ENCODE measurements at places on chromosomes 7 and 10. TPM values are rescaled to one million over a fixed set of nuclear protein-coding genes. Genes with fewer than 3 reads are reported as not detected.

- H3K4me1 ChIP-seq, result no peaks in the 10 kb centered on the region
- no peaks in the 10 kb centered on the region for H3K36me3 ChIP-seq
- H3K27me3 ChIP-seq, result no peaks in the 10 kb centered on the region
- no peak overlapping the region for H3K27ac ChIP-seq
- no peak for DNase-seq
Observed at GRCh38 chr10:127556916-127557315, 7.8 kb downstream of the NPS start.

DNA sequence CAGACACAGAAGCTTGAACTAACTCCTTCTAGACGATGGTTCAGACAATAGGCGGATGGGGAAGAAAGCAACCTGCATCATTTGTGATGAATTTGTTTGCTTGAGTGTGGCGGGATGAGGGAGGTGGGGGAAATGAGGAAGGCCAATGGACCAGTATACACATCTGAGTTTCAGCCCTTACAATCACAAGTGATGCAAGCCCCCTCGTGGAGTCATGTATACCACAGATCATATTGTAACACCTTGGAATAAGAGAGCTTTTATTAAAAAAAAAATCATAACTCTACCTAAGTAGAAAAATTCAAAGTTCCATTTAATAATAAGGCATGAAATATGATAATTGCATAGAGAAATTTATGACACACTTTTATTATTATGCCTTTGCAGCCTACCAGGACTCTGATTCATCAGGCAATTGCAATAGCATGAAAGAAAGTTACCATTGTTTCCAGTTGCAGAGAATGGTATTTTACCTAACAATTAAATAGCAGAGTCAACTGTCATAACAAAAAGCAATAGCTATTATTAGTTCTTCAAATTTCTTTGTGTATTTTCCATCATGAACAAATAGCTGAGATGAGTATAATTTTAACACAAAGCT, 230.2 kb upstream of the AKR1E2 start:
- H3K4me1 ChIP-seq, result no peaks in the 10 kb centered on the region
- no peak overlapping the region for H3K4me3 ChIP-seq
- DNase-seq, result no peak
- H3K27ac ChIP-seq, result no peak overlapping the region

DNA sequence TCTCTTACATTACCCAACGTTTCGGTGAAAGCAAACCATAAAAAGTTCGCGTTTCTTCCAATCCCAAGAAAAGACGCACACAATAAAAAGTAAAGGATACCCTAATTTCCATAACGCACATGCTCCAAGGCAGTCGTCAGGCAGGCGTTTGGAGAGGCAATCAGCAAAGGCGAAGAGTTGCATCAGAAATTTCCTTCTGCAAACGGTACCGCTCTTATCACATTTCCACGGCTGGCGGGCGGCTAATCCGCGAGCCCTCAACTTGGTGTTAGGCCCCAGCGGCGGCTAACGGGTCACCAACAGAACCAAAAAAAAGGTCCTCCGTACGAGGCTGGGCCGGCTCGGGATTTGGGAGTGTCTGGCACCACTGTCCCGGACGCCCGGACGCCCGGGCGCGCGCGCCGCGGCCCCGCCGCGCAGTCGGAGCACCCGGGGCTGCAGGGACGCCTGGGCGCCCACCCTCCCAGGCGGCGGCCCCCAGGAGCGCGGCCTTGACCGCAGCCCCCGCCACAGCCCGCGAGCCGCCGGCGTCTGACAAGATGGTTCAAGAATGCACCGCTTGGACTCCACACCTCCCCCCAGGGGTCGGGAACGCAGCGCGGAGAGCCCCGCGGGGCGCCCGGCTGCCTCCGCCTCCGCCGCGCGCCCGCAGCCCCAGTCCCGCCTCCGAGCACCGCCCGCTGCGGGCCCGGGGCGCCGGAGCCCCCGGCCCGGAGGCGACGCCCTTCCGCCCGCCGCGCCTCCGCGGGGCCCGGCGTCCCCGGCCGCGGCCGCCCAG, 9.8 kb upstream of the GRB10 start:
- DNase-seq, result no peak
- peaks cover 69% of the 10 kb centered on the region for H3K27me3 ChIP-seq
- no peaks in the 10 kb centered on the region for H3K36me3 ChIP-seq
- H3K4me3 ChIP-seq, result peak overlapping the region; percentile 55
- H3K4me1 ChIP-seq, result peaks cover 4% of the 10 kb centered on the region

GRCh38 chr10:14412624-14413023, 81.9 kb upstream of the FRMD4A start:
- peaks cover 15% of the 10 kb centered on the region for H3K4me1 ChIP-seq
- no peak for DNase-seq
- no peak overlapping the region for H3K4me3 ChIP-seq
- H3K27ac ChIP-seq, result no peak overlapping the region
- H3K27me3 ChIP-seq, result peaks cover 39% of the 10 kb centered on the region
- H3K36me3 ChIP-seq, result no peaks in the 10 kb centered on the region

GRCh38 chr7:45007571-45008328, 7.7 kb downstream of the CCM2 start:
- H3K27ac ChIP-seq, result peak overlapping the region; percentile 86
- H3K27me3 ChIP-seq, result no peaks in the 10 kb centered on the region
- H3K4me1 ChIP-seq, result peaks cover 54% of the 10 kb centered on the region
- peaks cover 41% of the 10 kb centered on the region for H3K36me3 ChIP-seq

- no peak for DNase-seq
- H3K27ac ChIP-seq, result no peak overlapping the region
- no peak overlapping the region for H3K4me3 ChIP-seq
- peaks cover 3% of the 10 kb centered on the region for H3K36me3 ChIP-seq
- H3K27me3 ChIP-seq, result peaks cover 2% of the 10 kb centered on the region
Observed at GRCh38 chr10:472241-472910, 217.1 kb downstream of the DIP2C start.

DNA sequence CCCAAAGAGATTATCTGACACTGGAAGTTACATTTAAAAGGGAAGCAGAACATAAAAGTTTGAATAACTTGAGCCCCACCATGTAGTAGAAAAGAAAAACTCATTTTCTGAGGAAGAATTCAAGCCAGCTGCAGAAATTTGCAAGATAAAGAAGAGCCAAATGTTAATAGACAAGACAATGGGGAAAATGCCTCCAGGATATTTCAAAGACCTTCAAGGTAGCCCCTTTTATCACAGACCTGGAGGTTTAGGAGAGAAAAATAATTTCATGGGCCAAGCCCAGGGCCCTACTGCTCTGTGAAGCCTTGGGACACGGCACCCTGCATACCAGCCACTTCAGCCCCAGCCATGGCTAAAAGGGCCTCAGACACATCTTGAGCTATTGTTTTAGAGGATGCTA, 18.4 kb upstream of the AKR1C1 start:
- H3K36me3 ChIP-seq, result no peaks in the 10 kb centered on the region
- no peak overlapping the region for H3K27ac ChIP-seq
- H3K4me1 ChIP-seq, result no peaks in the 10 kb centered on the region
- H3K27me3 ChIP-seq, result peaks cover 5% of the 10 kb centered on the region
- no peak overlapping the region for H3K4me3 ChIP-seq

GRCh38 chr7:38674513-38674912, 43.3 kb upstream of the AMPH start:
- H3K4me3 ChIP-seq, result no peak overlapping the region
- H3K27ac ChIP-seq, result no peak overlapping the region
- peaks cover 9% of the 10 kb centered on the region for H3K27me3 ChIP-seq
- no peak for DNase-seq

DNA sequence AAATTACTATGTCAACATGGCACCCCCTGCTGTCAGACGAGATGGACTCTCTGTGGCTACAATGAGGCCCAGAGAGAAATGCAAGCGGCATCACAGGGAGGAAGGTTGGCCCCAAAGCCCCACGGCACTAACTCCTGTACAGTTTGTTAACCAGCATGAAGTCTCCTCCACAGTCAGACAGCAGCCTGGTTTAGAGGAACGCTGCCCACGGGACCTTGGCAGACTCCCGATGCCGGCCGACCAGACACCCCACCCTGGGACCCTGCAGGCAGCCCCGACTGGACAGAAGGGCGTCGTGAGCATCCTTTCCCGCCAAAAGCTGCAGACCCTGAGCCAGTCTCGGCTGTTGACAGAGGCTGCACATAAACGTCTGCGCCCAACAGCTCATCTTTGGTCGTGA, 158.8 kb downstream of the DIP2C start:
- no peaks in the 10 kb centered on the region for H3K4me1 ChIP-seq
- H3K4me3 ChIP-seq, result no peak overlapping the region
- peaks cover 3% of the 10 kb centered on the region for H3K27me3 ChIP-seq
- H3K36me3 ChIP-seq, result no peaks in the 10 kb centered on the region
- H3K27ac ChIP-seq, result no peak overlapping the region

DNA sequence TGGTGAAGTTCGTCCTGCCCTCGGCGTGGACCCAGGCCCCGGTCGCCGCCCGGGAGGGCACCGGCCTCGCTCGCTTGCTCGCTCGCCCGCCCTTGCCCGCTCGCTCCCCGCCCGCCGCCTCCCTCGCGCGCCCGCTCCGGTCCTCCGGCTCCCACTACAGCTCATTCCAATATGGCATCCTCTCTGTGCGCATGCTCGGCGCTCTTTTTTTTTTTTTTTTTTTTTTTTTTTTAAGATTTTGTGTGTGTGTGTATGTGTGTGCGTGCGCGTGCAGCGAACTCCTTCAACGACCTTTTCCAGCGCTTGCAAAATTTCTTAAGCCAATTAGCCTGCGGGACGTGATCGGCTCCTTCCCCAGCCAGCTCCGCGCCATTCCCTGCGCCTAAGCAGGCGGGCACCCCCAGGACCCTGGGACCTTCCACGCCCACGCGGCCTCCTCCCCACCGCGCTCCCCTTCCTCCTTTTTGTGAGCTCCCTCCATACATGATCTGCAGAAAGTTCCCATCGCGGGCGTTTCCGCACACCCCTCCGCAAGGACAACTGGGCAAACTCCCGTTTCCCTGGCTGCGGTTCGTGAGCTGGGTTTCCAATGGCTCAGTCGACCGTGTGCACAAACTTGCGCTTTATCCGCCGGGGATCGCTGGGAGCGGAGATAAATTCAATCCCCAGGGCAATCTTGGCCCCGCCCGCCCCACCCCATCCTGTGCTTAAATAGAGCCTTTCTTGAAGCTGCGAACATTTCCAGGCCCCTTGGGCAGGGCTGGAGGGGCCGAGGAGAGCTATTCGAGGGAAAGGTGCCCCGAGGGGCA, at the start of gene SFMBT2:
Gene SFMBT2, minus strand, starts transcription at position 173 of the 809 bp plus-strand sequence. CDS start 29,136 bp downstream, outside the sequence.
- H3K27ac ChIP-seq, result peak within 1 kb of the TSS; percentile 90
- peaks cover 6% of the 10 kb centered on the region for H3K36me3 ChIP-seq
- peak; percentile 75 for DNase-seq

DNA sequence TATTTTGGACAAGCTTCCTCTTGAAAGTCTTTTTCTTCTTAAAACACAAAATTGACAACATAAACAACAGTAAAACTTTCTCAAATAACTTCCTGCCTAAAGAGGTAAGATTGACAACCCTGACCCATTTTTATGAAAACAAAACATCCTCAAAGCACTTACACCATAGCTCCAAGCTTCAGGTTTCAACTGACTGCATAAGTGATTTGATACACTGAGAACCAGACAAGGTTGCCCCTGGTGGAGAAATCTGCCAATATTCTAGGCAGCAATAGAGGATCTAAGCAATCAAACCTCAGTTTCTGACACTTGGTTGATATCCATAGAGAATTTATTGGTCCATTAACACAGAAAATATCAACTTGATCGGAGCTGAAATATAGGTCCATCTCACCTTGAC, 147.8 kb downstream of the ELAPOR2 start:
- no peaks in the 10 kb centered on the region for H3K27me3 ChIP-seq
- DNase-seq, result no peak
- H3K27ac ChIP-seq, result no peak overlapping the region

- H3K4me3 ChIP-seq, result no peak overlapping the region
- no peak for DNase-seq
- H3K4me1 ChIP-seq, result no peaks in the 10 kb centered on the region
- no peaks in the 10 kb centered on the region for H3K36me3 ChIP-seq
Observed at GRCh38 chr10:31197886-31198285, 121.1 kb upstream of the ZEB1 start.

Gene IDI2
- not detected for total RNA-seq

DNA sequence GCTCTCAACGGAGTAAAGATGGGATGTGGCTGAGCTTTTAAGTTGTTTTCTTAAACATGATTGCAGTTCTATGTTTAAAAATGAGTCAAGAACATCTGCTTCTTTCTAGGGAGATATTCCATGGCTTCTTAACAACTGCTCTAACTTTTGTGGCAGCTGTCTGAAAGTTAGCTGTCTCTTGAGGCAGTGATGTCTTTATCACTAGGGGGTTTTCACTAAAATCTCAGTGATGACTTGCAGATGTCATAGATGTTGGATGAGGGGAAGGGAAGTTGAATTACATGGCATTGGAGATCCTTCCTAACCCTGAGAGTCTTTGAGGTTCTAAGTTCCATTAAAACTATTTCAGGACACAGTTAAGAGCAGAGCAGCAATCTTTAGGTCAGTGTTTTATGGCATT, 43.5 kb downstream of the PRKG1 start:
- no peak for DNase-seq
- no peak overlapping the region for H3K27ac ChIP-seq
- H3K27me3 ChIP-seq, result no peaks in the 10 kb centered on the region
- no peak overlapping the region for H3K4me3 ChIP-seq
- no peaks in the 10 kb centered on the region for H3K36me3 ChIP-seq

Gene PLAC9
- total RNA-seq, result not detected

DNA sequence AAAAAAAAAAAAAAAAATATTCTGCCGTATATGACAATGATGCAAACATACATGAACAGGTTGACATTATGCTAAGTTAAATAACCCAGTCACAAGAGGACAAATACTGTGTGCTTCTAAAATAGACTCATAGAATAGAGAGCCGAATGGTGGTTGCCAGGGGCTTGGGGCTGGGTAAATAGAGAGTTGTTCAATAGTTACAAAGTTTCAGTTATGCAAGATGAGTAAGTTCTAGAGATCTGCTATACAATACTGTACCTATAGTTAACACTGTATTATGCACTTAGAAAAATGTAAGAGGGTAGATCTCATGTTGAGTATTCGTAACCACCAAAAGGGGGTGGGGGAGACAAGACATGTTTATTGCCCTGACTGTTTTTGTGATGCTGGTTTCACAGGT, 77.1 kb upstream of the GNAI1 start:
- no peak for DNase-seq
- no peaks in the 10 kb centered on the region for H3K27me3 ChIP-seq
- no peaks in the 10 kb centered on the region for H3K36me3 ChIP-seq

Gene SPDYE11
- total RNA-seq, result not detected

Gene SEMA3A
- total RNA-seq, result 1.4 TPM

DNA sequence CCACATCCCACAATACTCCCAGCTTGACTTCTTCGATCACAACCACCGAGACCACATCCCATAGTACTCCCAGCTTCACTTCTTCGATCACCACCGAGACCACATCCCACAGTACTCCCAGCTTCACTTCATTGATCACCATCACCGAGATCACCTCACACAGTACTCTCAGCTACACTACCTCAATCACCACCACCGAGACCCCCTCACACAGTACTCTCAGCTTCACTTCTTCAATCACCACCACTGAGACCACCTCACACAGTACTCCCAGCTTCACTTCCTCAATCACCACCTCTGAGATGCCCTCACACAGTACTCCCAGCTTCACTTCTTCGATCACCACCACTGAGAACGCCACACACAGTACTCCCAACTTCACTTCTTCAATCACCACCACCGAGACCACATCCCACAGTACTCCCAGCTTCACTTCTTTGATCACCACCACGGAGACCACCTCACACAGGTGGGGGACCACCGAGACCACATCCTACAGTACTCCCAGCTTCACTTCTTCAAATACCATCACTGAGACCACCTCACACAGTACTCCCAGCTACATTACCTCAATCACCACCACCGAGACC, 8.6 kb downstream of the MUC3A start:
- H3K4me1 ChIP-seq, result no peaks in the 10 kb centered on the region
- H3K27me3 ChIP-seq, result peaks cover under 1% of the 10 kb centered on the region
- H3K4me3 ChIP-seq, result no peak overlapping the region
- no peak overlapping the region for H3K27ac ChIP-seq
- no peak for DNase-seq

Gene COL26A1
- total RNA-seq, result not detected

GRCh38 chr7:95598511-95598910, 2.2 kb upstream of the PDK4 start:
- no peak overlapping the region for H3K27ac ChIP-seq
- H3K4me3 ChIP-seq, result no peak overlapping the region
- peaks cover 2% of the 10 kb centered on the region for H3K4me1 ChIP-seq
- no peak for DNase-seq

Gene TBC1D12
- 0.96 TPM for total RNA-seq
